ENCODE measurements at places on chromosomes 4 and X. TPM values are rescaled to one million over a fixed set of nuclear protein-coding genes. Genes with fewer than 3 reads are reported as not detected.
A peak's percentile ranks its signal among the peaks of the same experiment; 100 is the strongest.

SLC10A6 gene
- not detected for total RNA-seq

CXCL3 gene
- not detected for total RNA-seq

JCHAIN gene
- 0.35 TPM for total RNA-seq

NPY5R gene
- total RNA-seq = not detected

DNA sequence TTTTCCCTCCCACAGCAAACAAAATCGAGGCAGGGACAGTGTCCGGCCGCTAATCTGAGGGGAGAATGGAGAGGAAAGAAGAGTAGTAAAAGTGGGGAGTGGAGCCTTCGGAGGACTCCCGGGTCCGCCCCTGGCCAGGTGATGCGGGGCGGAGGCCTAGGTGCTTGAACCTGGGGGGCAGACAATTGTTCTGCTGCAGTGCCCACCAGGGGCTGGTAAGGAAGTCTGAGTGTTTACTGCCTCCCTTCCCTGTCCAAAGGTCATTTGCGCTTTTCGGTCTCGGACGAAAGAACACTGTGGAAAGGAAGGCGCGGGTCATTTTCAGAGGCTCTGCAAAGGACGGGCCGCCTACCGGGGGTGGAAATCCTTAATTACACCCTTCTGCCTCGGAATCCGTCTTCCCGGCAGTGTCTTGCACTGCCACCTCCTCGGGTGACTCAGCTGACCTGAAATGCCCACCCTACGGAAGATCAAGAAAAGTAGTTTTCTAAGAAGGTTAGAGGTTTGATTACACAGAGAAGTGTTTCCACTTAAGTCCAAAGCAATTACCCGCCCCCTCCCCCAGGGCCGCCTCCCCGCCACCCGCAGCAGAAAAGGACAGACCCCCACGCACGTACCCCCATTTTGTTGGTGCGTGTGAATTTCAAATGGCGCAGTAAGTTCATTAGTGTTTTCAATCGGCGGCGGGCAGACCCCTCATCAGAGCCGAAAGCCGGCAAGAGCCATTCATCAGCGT lies 99.9 kb upstream of the TENM3 start:
- H3K4me3 ChIP-seq = peak overlapping the region; percentile 41
- H3K27me3 ChIP-seq = peaks cover 66% of the 10 kb centered on the region
- no peak for DNase-seq
- H3K36me3 ChIP-seq = no peaks in the 10 kb centered on the region
- H3K27ac ChIP-seq = no peak overlapping the region

GRCh38 chrX:112840382-112841113 lies at the start of gene AMOT:
TSS of gene AMOT (minus strand) at chrX:112840831. CDS start at chrX:112823126, 17,705 bp downstream.
- no peaks in the 10 kb centered on the region for H3K36me3 ChIP-seq
- H3K27ac ChIP-seq = no peak within 1 kb of the TSS
- peak within 1 kb of the TSS; percentile 75 for H3K4me3 ChIP-seq
- peaks cover 13% of the 10 kb centered on the region for H3K27me3 ChIP-seq
- peak; percentile 45 for DNase-seq
- peaks cover 19% of the 10 kb centered on the region for H3K4me1 ChIP-seq

GRCh38 chr4:95701500-95702170 lies 138.3 kb upstream of the PDHA2 start:
- no peaks in the 10 kb centered on the region for H3K27me3 ChIP-seq
- no peak for DNase-seq
- H3K27ac ChIP-seq = no peak overlapping the region
- H3K4me3 ChIP-seq = no peak overlapping the region
- no peaks in the 10 kb centered on the region for H3K4me1 ChIP-seq
- no peaks in the 10 kb centered on the region for H3K36me3 ChIP-seq

DNA sequence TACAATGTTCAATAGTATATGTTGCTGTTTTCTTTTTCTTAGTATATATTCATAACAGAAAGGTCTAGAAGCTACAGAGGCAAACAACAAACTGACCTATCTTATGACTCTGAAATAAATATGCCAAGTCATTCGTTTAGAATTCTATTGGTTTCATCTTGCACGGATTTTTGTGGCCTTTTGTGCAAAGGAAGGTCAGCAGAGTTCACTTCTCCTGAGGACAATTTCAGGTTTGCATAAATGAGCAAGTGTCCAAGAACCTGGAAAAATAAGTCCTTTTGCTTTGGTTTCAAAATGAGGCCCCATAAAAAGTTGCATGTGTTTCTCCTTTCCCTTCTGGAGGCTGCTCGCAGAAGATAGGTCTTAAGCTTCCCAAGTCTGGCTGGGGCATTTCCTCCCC lies 156.9 kb downstream of the APBB2 start:
- H3K4me1 ChIP-seq = no peaks in the 10 kb centered on the region
- no peak overlapping the region for H3K27ac ChIP-seq
- DNase-seq = no peak
- no peak overlapping the region for H3K4me3 ChIP-seq

DNA sequence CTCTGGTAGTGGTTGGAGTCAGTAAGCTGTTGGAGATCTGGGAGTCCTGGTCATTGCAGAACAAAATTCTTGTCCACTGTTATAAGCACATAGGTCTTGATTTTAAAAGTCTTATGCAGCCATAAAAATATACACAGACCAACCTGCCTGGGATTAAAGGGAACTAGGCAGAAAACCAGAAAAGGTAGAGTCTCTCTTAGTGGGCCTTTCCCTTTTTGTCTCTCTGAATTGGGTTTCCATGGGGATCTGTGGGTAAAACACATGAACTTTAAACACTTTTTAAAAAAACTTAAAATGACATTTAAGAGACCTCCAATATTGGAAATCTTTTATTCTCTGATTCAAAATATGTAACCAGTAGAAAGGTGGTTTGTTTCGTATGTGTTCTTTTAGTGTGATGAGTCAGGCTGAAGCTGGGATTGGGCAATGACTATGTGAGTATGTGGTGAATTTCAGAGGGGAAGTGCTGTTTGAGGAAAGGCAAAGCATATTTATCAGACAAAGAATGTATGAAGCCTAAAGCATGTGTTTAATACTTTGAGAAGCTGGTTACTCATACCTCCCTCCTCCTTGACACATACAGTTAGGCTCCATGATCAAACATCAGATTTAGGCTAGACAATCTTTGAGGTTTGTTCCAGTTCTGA lies 29.6 kb downstream of the SLC16A2 start:
- no peaks in the 10 kb centered on the region for H3K36me3 ChIP-seq
- H3K27ac ChIP-seq = no peak overlapping the region
- no peak for DNase-seq
- H3K4me1 ChIP-seq = no peaks in the 10 kb centered on the region

- DNase-seq = no peak
- no peaks in the 10 kb centered on the region for H3K27me3 ChIP-seq
- H3K36me3 ChIP-seq = no peaks in the 10 kb centered on the region
- H3K4me3 ChIP-seq = no peak overlapping the region
- H3K4me1 ChIP-seq = no peaks in the 10 kb centered on the region
Measured at GRCh38 chr4:93888768-93889167, 60.2 kb downstream of the ATOH1 start.

DNA sequence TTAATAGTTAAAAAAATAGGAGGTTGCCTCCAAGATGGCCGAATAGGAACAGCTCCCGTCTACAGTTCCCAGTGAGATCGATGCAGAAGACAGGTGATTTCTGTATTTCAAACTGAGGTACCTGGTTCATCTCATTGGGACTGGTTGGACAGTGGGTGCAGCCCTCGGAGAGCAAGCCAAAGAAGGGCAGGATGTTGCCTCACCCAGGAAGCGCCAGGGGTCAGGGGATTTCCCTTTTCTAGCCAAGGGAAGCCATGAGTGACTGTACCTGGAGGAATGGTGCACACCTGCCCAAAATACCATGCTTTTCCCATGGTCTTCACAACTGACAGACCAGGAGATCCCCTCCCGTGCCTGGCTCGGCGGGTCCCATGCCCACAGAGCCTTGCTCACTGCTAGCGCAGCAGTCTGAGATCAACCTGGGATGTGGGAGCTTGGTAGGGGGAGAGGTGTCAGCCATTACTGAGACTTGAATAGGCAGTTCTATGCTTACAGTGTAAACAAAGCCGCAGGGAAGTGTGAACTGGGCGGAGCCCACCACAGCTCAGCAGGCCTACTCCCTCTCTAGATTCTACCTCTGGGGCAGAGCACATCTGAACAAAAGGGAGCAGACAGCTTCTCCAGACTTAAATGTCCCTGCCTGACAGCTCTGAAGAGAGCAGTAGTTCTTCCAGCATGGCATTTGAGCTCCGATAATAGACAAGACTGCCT lies 47.5 kb downstream of the PPA2 start:
- no peak overlapping the region for H3K27ac ChIP-seq
- no peak for DNase-seq
- peaks cover 70% of the 10 kb centered on the region for H3K36me3 ChIP-seq

DNA sequence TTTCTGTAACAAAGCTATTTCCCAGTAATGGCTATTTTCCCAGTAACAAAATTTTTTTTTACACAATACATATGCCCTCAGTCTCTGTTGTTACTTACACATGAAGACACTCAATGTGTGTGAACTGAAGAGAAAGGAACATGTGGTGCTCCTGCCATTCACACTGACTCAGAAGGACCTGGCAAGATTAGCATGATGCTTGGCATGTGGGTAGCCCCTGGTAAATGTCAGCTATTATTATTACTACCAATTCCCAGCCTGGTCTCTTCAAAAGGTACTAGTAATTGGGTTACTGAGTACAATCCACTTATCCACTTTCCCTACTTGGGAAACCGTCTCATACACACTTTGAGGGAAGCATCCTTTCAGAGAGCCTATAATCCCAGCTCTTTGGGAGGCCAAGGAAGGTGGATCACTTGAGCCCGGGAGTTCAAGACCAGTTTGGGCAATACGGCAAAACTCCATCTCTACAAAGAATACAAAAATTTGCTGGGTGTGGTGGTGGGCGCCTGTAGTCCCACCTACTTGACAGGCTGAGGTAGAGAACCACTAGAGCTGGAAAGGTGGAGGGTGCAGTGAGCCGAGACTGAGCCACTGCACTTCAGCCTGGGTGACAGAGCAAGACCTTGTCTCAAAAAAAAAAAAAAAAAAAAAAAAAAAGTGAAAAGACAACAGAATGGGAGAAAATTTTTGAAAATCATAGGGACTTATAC lies 14.6 kb downstream of the RBBP7 start:
- H3K27ac ChIP-seq = peak overlapping the region; percentile 59
- no peak for DNase-seq
- no peaks in the 10 kb centered on the region for H3K27me3 ChIP-seq
- H3K4me3 ChIP-seq = no peak overlapping the region
- peaks cover 60% of the 10 kb centered on the region for H3K36me3 ChIP-seq
- H3K4me1 ChIP-seq = peaks cover 45% of the 10 kb centered on the region

- no peak for DNase-seq
- no peak overlapping the region for H3K27ac ChIP-seq
- H3K27me3 ChIP-seq = no peaks in the 10 kb centered on the region
- no peaks in the 10 kb centered on the region for H3K36me3 ChIP-seq
- no peaks in the 10 kb centered on the region for H3K4me1 ChIP-seq
Measured at GRCh38 chrX:149715468-149715867, 3.6 kb downstream of the MAGEA11 start.

DNA sequence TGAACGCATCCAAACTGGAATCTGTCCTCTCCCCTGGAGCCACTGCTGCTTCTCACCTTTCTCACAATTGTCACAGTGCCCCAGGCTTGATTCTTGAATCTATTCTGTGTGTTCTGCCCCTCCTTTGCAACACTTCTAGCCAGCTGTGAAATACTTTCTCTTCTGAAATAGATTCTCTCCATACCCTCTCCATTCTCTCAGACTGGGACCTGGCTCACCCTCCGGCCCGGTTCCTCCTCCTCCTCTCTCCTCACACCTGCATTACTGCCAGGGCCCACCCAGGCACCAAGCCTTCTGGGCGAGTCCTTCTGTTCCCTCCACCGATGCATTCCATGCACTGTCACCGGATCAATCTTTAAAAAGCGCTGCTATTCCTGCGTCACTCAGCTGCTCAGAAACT lies 336.1 kb downstream of the UNC5C start:
- no peak overlapping the region for H3K4me3 ChIP-seq
- no peaks in the 10 kb centered on the region for H3K4me1 ChIP-seq

GRCh38 chr4:99654361-99654761 lies 3.3 kb downstream of the C4orf54 start:
- no peak for DNase-seq
- H3K4me3 ChIP-seq = no peak overlapping the region
- no peaks in the 10 kb centered on the region for H3K36me3 ChIP-seq
- H3K4me1 ChIP-seq = no peaks in the 10 kb centered on the region
- H3K27ac ChIP-seq = no peak overlapping the region

DNA sequence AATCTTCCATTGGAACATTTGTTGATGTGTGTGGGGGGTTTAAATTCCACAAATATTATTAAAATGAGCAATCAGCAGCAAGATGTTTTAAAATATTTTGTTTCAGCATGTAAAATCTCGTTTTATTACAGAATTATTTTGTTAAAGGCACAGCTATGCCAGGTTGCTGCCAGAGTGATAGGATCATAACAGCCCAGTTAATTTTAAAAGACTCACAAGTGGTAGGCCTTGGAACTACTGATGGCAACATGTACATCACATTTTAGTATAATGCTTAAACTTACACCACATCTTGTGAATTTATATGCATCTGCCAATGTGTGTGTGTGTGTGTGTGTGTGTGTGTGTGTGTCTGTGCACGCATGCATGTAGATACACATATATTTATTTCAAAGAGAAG lies 97.8 kb upstream of the SPRY1 start:
- H3K4me1 ChIP-seq = peaks cover 2% of the 10 kb centered on the region
- no peak overlapping the region for H3K4me3 ChIP-seq
- DNase-seq = no peak
- H3K36me3 ChIP-seq = peaks cover 6% of the 10 kb centered on the region
- no peak overlapping the region for H3K27ac ChIP-seq
- no peaks in the 10 kb centered on the region for H3K27me3 ChIP-seq

- no peak overlapping the region for H3K27ac ChIP-seq
- no peak overlapping the region for H3K4me3 ChIP-seq
- peaks cover 2% of the 10 kb centered on the region for H3K4me1 ChIP-seq
- H3K27me3 ChIP-seq = peaks cover 39% of the 10 kb centered on the region
- no peak for DNase-seq
- H3K36me3 ChIP-seq = no peaks in the 10 kb centered on the region
Measured at GRCh38 chr4:152929888-152930287, 6.2 kb upstream of the FHDC1 start.
